ENCODE measurements at places on chromosomes 13 and 19.

DNA sequence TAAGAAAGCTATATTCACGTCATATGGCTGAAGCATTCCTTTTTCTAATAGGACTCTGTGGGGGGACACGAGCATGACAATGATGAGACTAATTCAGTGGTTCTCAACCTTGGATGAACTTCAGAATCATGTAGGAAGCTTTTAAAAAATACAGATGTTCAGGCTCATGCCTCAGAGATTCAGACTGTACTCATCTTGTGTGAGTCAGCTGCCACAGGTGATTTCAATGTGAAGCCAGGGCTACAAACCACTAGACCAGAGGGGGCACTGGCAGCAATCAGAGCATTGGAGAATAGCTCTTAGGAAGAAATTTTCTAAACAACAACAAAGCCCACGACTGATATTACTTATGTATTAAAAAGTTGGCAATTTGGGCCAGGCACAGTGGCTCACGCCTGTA lies 91.7 kb downstream of the SERP2 start:
- DNase-seq = no peak

DNA sequence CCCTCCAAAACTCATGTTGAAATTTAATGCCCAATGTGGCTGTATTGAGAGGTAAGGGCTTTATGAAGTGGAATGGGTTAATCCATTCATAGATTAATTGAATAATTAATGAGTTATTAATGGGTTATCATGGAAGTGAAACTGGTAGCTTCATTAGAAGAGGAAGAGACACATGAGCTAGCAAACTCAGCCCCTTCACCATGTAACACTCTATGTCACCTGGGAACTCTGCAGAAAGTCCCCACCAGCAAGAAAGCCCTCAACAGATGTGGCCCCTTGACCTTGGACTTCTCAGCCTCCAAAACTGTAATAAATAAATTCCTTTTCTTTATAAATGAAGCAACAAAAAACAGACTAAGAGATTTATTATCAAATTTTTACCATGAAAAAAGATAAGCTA lies 223.5 kb downstream of the KLF12 start:
- no peak for DNase-seq

DNA sequence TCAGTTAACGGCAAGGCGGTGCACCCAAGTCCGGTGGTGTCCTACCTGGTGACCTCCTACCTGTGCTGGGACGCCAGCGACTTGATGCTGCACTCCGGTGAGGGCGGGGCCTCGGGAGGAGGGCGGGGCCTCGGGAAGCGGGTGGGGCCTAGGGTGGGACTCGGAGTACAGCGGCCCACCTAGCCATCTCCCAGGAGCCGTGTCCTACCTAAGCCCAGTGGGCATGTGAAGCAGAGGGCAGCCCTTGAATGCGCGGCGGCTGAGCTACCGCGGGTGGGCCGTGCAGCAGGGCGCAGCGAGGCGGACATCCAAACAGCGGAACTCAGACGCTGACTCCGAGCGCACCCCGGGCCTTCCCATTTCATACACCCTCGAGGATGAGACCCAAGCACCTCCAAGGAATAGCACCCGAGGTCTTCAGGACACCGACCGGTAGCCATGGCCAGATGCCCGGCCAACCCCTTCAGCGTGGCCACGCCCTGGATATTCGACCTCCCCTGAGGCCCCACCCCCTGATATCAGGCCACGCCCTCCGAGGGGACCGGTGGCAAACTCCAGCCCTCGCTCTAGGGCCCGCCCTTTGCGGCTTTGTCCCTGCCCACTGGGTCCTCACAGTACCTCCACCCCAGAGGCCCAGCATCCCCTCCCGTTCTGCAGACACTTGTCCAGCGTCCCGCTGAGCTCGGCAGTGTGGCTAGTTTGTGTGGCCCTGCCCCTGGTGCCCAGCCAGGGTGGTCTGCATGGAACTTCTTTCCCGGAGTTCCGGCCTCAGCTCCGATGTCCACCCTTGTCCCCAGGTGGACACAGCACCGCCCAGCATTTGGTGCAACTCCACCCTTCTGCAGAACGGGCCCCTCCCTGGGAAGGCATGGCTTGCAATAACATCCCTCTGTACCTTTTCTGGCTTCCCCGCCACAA lies 5.4 kb downstream of the KLK1 start:
- DNase-seq = no peak

- no peak for DNase-seq
These were observed 7.9 kb upstream of the PVR start for GRCh38 chr19:44635581-44636438.

GRCh38 chr19:23283925-23284324 lies 33.7 kb upstream of the ZNF724 start:
- peak; percentile 33 for DNase-seq

DNA sequence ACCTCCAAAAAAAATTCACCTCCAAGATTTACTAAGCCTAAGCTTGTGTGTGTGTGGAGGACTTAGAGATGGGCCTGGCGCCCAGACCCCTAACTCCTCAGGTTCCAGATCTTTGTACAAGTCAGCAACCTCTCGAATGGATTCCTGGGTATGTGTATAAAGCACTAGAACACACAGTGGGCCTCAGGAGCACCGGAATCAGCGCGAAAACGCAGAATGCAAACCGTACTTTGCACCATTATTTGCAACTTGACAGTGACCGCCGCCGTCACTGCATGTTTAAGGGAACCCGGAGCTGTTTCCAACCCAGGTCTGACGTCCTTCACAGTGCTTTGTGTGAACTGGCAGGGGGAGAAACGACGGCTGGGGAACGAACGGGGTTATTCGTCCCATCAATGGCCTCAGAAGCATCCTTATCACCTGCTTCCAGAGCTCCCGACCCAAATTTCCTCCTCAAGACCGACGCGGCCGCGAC lies 688 bp downstream of the ZNF606 start:
- no peak for DNase-seq

GRCh38 chr13:28991764-28992163 lies 171.6 kb downstream of the MTUS2 start:
- DNase-seq = no peak

- no peak for DNase-seq
These were observed 206.3 kb downstream of the FOXO1 start for GRCh38 chr13:40460116-40460515.

GRCh38 chr19:8446061-8446709 lies 1.4 kb downstream of the HNRNPM start:
- no peak for DNase-seq

DNA sequence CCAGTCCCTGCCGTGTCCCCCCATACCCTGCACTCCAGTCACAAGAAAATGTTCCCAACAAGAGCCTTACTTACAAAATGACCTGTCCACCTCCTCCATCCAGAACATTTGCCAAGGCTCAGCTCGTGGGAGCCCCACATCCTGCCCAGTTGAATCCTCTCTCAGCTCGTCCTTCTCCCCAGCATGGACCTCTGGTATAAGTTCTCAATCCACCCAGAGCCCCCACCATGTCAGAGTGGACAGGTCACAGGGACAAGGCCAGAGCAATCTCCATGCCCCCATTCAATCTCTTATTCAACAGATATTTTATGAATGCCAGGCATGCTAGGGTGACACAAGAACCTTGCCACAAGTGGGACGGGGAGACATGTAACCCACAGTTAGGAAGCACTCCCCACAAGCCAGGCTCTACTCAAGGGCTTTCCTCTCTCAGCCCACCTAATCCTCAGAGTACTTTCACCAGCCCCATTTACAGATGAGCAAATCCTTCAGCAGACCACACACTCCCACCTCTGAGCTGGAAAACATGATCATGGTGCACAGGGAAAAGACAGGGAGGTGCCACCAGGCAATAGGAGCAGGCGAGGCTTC lies 15.1 kb downstream of the DEDD2 start:
- DNase-seq = no peak

DNA sequence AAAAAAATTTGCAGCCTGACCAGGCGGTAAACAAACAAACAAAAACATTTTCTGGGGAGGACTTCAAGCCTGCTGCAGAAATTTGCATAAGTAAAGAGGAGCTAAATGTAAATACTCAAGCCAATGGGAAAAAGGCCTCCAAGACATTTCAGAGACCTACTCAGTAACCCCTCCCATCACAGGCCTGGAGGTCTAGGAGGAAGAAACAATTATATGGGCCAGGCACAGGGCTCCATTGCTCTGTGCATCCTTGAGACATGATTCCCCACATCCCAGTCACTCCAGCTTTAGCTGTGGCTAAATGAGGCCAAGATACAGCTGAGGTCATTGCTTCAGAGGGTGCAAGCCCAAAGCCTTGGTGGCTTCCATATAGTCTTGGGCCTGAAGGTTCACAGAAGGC lies 793.4 kb downstream of the SLITRK1 start:
- DNase-seq = no peak

- no peak for DNase-seq
These were observed 532.5 kb downstream of the DIAPH3 start for GRCh38 chr13:59631271-59631670.

- DNase-seq = no peak
These were observed at the start of gene ZNF587B for GRCh38 chr19:57830071-57830602. Gene ZNF587B, plus strand, starts transcription at chr19:57830299. Its CDS starts 230 bp downstream, at chr19:57830529.

- DNase-seq = no peak
These were observed 3.8 kb downstream of the RAX2 start for GRCh38 chr19:3768015-3768747.

GRCh38 chr19:34082289-34083077 lies 89.8 kb upstream of the LSM14A start:
- no peak for DNase-seq

DNA sequence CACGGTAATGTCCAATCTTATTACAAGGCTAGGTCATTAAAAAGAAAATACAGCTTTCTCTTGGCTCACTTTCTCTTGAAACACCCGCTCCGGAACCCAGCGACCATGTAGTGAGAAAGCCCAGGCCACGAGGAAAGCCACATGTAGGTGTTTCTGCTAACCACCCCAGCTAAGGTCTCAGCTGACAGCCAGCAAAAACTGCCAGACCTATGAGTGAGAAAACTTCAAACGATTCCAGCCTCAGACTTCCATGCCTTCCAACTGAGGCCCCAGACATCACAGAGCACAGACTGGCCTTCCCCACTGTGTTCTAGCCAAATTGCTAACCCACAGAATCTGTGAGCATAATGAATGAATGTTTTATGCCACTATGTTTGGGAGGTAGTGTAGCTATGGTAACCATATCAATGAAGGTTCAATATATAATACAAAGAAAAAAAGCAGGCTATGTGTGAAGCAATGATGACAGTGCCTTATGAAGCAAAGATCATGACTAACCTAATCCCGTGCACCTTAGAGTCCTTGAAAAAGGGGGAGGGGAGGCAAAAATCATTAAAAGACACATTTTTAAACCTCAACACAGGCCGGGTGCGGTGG lies 11.9 kb upstream of the TPTE2 start:
- no peak for DNase-seq

DNA sequence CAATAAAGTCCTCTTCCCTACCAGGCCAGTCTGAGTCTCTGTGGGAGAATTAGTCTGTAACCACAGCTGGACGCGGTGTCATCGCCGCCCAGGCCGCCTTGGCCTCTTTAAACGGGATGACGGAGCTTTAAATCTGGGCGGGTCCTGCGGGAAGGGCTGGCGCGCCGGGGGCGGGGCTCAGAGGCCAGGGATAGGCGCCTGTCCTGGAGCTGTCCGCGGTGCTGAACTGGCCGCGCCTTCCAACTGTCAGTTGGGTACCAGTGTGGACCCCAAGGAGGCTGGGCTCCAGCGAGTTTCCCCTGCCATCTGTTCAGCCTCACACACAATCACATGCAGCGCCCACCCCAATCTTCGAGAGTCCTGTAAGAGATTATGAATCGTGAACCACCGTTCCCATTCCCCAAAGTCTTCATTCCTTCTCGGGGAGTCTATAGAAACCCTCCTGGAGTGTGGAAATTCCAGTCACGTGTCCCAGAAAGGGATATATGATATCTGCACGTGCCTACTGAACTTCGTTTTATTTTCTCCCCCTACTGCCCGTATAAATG lies 11.5 kb downstream of the APLP1 start:
- peak; percentile 66 for DNase-seq

GRCh38 chr13:35255241-35255640 lies 221.2 kb downstream of the MAB21L1 start:
- no peak for DNase-seq

GRCh38 chr13:90302107-90302506 lies 1045.4 kb upstream of the MIR17HG start:
- no peak for DNase-seq

DNA sequence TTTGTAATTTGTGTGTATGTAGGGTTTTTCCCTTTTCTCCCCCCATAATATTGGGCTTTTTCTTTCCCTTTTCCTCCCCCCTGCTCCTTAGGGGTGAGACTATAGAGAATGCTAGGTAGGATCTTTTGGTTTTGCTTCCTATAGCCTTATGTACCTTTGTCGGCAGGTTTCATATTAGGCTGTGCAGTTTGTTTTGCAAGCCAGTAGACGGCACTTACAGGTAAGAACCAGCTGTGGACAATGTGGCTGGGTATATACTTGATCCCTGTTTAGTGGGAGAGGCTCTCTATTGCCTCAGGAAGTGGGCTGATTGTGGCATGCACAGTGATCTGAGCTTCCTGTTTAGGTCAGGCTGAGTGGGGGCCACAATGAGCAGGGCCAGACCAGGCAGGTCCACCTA lies 359.2 kb upstream of the OBI1 start:
- no peak for DNase-seq

DNA sequence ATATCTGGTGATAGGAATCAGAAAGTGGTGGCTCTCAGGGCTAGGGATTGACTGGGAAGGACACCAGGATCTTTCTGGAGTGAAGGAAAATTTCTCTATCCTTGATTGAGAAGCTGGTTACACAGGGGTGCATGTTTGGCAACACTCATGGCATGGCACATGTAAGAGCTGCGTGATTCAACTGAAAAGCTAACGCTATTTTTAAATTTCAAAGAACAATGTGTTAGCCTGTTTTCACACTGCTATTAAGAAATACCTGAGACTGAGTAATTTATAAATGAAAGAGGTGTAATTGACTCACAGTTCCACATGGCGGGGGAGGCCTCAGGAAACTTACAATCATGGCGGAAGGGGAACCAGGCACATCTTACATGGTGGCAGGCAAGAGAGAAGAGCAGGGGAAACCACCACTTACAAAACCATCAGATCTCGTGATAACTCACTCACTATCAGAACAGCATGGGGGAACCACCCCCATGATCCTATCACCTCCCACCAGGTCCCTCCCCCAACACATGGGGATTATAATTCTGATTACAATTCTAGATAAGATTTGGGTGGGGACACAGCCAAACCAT lies 7.4 kb downstream of the SIGLEC8 start:
- no peak for DNase-seq

DNA sequence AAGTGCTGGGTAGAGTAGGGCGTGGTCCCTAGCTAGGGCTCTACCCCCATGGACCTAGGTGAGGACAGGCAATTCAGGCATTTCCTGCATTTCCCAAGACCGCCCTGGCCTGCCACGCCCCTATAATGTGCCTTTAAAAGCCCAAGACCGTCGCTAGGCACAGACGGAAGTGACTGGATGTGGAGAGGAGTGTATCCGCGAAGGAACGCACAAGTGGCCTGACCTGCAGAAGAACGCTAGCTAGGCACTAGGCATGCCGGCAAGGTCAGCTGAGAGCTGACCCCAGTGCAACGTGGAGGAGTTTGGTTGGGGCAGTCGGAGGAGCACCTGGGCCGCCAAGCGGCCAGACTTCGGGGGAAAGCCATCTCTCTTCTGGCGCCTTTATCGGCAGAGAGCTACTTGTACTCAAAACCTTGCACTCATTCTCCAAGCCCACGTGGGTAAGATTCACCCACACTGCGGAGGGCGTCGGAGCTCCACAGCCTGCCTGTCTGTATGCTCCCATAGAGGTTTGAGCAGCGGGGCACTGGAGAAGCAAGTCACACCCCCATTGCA lies 370.0 kb downstream of the FGF9 start:
- DNase-seq = no peak

GRCh38 chr19:30710721-30711120 lies 338.5 kb downstream of the ZNF536 start:
- DNase-seq = no peak

Measured in effector memory CD4-positive, alpha-beta T cell (primary cell).